Globus pallidus (tissue), 1 donor: ENCODE measurements at places on chromosomes 16 and 17.

- DNase-seq, result no peak
Measured at GRCh38 chr16:28062261-28062846, 1.2 kb downstream of the GSG1L start.

DNA sequence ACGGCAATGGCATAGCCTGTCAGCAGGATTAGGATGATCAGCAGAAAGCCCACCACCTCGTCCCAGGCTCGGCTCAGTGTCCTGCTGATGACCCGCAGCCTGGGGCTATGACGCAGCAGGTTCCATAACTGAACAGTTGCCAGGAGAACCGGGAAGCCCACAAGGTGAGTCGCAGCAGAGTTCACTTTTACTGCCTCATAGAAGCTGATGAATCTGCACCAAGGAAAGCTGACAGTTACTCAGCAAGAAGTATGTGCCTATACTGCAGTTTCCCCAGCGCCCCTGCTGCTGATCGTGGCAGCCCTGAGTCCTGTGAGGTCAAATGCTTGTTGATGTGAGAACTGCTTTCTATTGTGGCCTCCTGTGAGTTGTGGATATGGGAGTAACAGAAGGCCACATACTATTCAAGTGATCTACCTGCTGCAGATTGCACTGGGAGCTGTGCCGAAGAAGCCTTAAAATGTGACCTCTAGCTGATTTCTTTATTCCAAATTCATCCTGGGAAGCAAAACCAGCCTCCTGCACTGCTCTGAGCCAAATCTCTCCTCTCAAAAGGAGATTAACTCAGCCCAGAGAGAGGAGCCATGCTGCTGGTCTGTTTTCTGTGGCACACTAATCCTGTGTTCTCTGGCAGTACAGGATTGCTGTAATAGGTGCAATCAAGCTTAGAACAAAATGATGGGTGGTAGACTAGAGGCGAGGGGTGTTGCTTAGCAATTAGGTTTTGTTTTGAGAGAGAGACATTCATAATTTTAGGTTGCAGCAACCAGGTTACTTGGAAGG is 38.8 kb downstream of the IST1 start:
- no peak for DNase-seq

GRCh38 chr17:19727501-19728078 is 11.2 kb upstream of the SLC47A2 start:
- peak; percentile 97 for DNase-seq

DNA sequence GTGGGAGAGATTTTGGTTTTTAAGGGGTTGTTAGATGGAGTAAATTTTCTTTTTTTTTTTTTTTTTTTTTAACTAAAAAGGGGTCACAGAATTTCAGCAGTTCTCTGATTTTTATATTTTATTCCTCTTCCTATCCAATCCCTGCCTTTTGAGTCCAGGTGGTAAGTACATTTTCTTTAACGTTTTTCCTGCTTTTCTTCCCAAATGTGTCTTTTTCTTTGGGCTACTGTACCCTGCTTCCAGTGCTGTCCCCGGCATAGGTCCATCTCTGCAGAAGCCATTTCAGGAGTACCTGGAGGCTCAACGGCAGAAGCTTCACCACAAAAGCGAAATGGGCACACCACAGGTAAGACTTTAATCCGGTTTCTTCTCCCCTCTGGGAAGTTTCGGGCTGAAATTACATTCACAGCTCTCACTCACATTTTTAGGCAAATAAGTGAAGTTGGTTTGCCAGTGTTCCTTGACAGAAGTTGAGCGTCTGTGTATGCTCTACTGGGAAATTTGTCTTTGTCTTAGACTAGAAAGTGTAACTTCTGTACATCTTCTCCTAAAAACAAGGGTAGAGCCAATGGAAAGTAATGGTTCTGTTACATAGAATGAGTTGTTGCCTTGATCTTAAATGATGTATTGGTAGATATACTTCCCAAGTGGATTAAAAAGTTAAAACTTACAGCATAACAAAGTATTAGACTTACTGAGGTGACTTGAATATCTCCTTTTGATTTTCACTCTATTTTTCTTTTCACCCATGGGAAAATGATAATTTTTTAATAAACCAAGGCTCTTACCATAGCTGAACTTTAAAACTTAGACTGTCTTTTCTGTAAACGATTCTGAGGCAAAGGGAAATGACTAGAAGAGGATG is 54.5 kb downstream of the TUBD1 start:
- no peak for DNase-seq

GRCh38 chr17:60798576-60798975 is 120.9 kb downstream of the BCAS3 start:
- DNase-seq, result no peak

DNA sequence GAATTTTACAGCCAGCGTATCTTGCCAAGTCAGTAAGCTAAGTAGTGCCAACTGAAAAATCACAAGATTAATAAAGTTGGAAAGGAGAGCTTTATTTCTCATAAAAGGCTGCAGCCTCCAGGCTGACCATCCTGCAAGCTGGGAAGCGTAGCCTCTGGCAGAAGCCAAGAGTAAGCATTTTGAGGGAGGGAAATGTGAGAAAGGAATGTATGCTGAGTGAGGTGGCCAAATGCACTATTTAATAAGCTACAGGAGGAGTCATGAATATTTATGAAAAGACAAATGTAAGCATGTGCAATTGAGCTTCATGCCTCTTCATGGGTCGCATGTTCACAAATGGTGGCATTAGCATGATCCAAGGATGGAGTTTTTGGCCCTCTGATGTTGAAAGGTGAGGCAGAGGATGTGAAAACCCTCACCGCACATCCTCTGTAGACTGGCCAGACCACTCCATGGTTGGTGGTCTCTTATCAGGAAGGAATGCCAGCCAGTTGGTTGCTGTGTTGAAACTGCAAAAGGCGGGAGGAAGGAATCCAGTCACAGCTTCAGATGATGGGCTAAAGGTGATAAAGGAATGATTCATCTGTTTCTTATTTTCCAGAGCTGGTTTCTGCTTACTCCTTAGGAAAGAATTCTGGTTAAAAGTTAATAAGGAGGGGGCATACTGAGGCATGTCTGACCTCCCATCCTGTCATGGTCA is 9.2 kb downstream of the KRT33B start:
- DNase-seq, result no peak

- DNase-seq, result no peak
Measured at GRCh38 chr16:3922241-3922640, 41.7 kb upstream of the CREBBP start.

DNA sequence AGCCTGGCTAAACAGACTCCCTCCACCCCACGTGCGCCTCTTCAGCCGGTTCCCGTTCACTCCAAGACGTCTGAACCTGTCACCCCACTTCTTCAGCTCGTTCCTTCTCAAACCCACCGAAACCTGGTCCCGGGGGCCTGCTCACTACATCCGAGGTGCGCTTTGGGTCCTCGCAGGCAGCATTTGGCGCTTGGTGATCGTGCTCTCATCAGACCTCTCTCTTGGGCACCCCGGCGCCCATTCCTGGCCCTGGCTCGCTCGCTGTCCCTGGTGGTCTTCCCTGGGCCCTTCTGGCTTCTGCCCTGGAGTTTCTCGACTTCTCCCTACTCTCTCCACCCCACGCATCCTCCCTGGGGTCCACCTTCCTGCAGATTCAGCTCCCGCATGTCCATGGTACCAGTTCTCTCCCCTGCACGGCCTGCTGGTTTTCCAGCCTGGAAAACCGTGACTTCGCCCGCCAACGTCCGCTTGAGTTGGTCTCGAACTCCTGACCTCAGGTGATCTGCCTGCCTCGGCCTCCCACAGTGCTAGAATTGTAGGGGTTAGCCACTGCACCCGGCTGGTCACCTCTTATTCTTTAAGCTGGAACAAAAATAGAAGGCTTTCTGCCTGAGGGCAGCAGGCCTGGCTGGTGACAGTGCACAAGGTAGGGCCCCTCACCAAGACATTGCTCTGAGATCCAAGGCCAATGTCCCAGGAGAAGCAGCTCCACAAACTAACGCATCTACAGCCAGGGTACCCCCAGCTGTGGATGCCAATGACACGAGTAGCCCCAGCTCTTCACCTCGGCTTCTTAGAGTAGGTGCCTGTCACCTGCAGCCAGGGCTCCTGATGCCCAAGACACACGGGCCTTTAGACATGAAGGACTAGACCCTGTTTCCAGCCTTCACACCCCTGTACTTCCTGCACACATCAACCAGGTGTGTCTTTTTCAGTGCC is 1.1 kb upstream of the MEAK7 start:
- no peak for DNase-seq
